ENCODE measurements at places on chromosomes 4 and X.
A peak's percentile ranks its signal among the peaks of the same experiment; 100 is the strongest.

DNA sequence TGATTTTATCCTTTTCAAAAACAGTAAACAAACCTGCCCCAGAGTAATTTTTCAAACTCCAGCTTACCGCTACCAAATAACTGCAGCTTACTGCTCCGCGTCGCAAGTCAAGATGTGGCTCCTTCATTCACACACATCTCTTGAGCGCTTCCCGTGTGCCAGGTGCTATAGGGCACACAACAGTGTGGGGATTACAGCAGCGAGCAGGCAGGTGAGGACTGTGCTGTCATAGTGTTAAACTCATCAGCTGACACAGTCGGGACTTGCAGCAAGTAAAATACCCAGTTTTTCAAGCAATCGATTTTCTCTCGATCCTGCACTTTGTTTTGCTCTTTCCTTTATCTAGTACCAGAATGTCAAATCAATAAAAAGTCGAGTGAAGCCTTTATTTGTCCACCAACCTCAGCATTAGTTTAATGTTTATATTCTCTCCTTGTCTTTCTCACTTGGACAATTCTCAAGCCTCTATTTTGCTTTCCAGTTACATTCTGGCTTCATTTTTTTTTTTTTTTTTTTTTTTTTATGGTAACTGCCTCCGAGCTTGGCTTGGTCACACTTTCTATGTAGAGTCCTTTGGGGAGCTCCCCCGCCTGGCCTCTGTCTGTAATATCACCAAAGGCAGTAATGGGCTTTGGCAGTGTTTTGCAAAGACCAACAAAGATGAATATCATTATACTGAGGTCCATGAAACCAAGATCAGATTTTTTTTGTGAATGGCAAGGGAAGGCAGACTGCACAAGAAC, 8.3 kb upstream of the ASB5 start:
- peak; percentile 67 for DNase-seq

DNA sequence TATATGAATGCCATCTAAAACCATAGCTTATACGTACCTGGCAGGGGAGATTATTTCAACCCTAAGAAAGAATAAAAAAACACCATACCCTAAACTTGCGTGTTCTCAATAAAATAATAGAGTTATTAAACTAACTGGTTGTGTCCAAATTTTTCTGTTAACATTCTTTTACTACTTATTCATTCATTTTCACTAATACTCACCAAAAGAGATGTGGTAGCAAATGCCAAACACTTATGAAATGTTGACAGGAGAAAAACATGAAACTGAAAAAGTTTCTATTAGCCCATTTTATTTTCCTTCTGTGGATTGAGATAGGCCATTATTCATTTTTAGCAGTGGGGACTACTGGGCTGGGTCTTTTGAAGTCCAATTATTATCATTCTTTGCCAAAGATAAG, 102.0 kb downstream of the TSPAN5 start:
- DNase-seq: no peak

DNA sequence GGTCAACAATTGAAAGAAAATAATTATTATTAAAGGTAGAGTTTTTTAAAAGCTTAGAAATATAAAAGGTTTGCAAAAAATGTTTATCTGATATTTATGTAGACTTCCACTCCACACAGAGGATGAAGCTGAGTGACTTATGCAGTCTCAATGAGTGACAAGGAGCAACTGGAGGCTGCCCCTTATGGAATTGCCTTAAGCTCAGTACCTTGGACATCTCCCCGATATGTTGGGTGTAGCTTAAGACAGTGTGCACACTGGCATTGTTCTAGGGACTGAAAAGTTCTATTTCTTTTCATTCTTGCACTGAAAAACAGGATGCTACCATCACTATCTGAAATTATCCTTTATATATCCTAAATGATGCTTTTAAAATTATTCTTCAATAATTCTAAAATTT, 292.1 kb downstream of the PRDM5 start:
- peak; percentile 46 for DNase-seq

DNA sequence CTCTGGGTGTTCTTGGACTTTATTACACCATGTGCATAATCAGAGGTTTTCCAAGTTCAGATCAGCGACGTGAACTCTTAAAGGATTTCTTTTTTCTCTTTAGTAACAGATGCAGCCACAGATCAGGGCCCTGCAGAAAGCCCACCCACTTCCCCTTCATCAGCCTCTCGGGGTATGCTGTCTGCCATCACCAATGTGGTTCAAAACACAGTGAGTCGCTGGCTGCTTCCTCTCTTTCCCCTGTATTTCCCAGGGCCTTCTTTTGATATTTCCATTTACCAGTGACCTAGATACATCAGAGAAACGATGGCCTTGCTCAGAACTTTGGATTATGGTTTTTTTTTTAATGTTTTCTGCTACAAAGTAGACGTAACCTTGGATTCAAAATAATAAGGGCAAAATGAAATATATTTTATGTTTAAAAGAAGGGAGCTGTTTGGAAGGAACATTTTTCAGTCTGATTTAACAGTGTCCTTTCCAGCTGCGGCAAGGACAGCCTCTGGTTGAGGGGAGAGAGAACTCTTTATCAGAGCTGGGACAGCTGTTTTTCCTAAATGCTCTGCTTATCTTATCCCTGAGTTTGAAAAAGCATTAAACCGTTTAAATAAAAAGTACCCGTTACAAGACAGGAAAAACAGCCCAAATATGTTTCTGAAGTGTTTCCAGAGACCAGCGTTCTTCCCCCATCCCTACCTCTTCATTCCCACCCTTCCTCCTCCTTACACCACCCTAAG, 38.2 kb downstream of the FAM114A1 start:
- no peak for DNase-seq

- DNase-seq: no peak
Measured at GRCh38 chr4:146442801-146443200, 78.9 kb downstream of the SLC10A7 start.

DNA sequence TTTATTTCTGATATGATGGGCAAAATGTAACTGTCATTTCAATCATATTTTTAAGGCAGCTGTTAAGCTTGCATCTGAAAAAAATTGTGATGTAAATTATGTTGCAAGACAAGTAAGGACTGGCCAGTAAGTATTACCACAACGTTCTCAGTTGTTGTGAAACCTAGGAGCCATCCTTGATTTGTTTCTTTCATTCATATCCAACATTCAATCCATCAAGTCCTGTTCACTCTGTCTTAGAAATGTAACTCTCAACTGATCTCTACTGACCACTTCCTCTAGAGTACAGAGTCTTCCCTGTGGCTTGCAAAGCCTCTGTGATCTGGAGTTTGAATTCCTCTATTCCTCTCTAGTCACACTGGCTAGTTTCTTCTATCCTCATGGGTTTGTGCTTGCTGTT, 161.4 kb upstream of the MAD2L1 start:
- DNase-seq: no peak

DNA sequence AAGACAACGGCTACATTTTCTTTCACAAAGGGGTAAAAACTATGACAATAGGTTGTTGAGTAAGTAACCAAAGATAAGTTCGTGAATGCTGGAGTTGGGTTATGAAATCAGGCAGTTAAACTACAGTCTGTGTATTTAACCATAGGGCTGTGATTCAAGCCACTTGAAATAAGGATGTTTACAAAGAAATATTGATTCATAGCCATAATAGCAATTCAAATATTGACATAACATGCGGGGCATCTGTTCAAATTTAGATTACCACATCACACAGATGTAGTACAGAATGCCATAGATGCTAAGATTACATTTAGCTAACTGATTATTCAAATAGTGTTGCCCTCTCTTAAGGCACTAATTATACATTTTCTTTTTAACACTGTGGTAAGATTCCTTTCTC, 364.1 kb downstream of the FSTL5 start:
- peak; percentile 10 for DNase-seq

- DNase-seq: no peak
Measured at GRCh38 chr4:11632025-11632424, 203.3 kb upstream of the HS3ST1 start.

DNA sequence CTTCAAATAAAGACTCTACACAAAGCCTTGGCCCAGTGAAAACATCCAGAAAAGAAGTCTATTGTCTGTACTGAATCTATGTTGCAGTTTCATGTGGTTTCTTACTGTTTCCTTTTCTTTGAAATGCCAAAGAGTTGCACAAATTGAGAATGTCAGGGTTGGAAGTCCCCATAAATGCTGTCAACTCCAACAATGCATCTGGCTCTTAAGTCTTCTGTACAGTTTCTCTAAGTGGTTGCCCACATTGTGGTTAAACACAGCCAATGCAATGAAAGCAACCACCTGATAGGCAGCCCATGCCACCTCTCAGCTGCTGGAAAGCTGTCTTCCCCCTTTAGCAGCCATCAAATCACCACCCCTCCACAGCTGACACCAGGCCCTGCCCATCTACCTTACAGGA, 67.2 kb upstream of the C1GALT1C1 start:
- no peak for DNase-seq

- no peak for DNase-seq
Measured at GRCh38 chr4:5462896-5463295, 245.5 kb downstream of the EVC2 start.

- peak; percentile 34 for DNase-seq
Measured at GRCh38 chrX:12080265-12080664, 58.0 kb upstream of the FRMPD4 start.

DNA sequence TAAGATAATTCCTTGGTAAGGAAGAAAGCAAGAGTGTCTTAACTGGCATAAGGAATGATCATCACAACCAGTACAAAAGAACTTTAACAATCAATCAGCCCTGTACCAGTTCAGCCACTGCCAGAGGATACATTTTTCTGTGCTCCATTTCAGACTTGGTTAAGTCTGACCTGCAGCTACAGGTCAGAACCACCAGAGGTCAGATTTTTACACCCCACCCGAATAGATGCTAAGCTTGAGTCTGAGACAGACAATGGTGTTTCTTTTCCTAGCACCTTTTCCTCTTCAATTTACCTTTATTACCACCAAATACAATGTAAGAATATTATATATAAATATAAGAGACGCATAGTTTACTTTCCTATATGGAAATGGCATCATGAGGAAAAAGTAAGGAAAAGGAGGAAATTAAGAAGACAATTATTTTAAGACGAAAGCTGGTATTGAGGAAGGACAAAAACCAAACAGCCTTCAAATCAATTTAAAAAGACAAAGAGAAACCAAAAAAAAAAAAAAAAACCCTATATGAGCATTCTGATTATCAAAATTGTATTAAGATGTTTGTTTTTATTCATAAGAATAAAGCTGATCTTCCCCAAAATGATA, 215.3 kb upstream of the TTC29 start:
- peak; percentile 56 for DNase-seq

GRCh38 chr4:176001151-176002006, 64.3 kb upstream of the WDR17 start:
- no peak for DNase-seq

Data from T47D (cell line).